Neural progenitor cell (in vitro differentiated cells): ENCODE measurements at places on chromosomes 7 and 10.

DNA sequence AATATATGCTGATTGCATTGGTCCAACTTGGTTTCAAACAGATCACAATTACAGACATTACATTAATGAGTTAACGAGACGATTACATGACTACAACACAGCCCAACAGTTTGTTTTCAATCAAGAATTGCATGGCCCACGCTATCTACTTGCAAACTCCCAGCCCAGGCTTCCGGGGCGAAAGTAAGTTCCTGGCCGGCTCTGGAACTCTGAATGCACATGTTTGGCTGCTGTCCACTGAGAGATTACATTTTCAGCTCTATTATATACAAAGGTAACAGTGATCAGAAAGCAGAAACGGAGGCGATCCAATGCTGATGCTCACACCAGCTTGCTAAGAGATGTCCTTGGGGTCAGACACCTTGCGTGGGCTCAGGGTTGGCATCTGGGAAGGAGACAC lies 206.3 kb downstream of the FANK1 start:
- H3K27me3 ChIP-seq, result no peaks in the 10 kb centered on the region
- no peak overlapping the region for H3K4me3 ChIP-seq
- H3K36me3 ChIP-seq, result no peaks in the 10 kb centered on the region
- H3K27ac ChIP-seq, result no peak overlapping the region
- no peak for DNase-seq
- H3K4me1 ChIP-seq, result no peaks in the 10 kb centered on the region

- no peaks in the 10 kb centered on the region for H3K27me3 ChIP-seq
- DNase-seq, result no peak
- no peak overlapping the region for H3K4me3 ChIP-seq
Observed at GRCh38 chr7:82172017-82172416, 271.6 kb downstream of the CACNA2D1 start.

DNA sequence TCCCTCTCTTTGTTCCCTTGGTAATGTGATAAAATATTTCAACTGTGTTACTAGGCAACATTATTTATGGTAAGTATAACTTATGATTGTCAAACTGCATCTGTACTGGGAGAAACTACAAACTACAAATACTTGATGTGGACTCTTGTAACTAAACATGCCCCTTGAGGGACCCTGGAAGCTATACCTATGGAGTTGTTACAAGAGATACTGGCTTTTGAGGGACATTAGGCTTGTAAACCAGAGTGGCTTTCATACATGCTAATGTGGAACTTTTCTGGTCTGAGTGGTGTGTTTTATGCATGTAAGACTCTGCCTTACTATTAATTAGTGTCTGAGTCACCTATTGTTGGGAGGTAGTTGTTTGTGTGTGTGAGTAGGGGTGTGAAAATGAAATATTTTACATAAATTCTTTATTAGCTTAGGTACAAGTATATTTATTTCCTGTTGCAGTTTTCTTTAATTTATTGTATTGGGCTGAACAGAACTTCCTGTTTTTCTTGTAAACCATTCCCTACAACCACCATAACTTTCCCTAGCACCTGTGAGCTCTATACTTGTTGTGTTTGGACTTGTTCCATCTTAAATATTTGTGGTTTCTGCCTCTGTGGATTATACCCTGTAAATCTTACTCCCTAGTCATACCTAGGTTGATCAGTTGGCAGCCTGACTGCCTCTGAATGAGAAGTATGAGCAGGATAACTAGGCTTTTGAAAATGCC lies 49.8 kb downstream of the STK31 start:
- no peak for DNase-seq
- no peak overlapping the region for H3K4me3 ChIP-seq
- no peaks in the 10 kb centered on the region for H3K4me1 ChIP-seq
- H3K36me3 ChIP-seq, result no peaks in the 10 kb centered on the region

DNA sequence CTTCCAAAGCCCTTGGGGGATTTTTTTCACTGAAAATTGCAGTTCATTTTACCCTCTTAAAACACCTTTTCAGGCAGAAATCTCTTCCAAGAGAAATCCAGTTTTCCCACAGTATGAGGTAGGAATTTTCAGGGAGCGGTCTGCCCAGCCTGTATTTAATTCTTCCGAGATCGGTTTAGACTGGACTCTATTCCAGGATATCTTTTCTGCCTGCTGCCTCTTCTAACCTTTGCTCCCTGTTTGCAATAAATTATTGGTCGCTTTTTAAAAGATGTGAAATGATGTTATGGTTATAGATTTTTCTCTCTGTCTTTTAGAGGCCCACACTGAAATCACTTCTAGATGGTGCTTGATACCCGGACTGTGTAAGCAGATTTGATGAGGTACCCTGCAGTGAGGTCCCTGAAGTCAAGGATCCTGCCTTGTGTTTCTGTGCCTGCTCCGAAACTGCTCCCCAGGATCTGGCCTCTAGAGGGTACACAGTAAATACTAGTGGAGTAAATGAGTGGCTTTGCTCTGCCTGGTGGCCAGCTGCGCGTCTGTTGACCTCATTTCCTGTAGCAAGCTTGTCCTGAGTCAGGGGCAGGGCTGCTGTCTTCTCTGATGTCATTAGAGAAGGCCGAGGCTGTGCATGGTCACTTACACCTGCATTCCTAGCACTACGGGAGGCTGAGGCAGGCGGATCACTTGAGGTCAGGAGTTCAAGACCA lies 191.6 kb downstream of the FANK1 start:
- H3K36me3 ChIP-seq, result no peaks in the 10 kb centered on the region
- H3K27ac ChIP-seq, result no peak overlapping the region
- H3K4me3 ChIP-seq, result no peak overlapping the region
- no peaks in the 10 kb centered on the region for H3K27me3 ChIP-seq

- DNase-seq, result peak; percentile 85
- H3K36me3 ChIP-seq, result no peaks in the 10 kb centered on the region
- no peaks in the 10 kb centered on the region for H3K27me3 ChIP-seq
- H3K27ac ChIP-seq, result peak overlapping the region; percentile 89
- H3K4me3 ChIP-seq, result peak overlapping the region; percentile 33
Observed at GRCh38 chr10:71657604-71658466, 61.7 kb downstream of the C10orf105 start.

DNA sequence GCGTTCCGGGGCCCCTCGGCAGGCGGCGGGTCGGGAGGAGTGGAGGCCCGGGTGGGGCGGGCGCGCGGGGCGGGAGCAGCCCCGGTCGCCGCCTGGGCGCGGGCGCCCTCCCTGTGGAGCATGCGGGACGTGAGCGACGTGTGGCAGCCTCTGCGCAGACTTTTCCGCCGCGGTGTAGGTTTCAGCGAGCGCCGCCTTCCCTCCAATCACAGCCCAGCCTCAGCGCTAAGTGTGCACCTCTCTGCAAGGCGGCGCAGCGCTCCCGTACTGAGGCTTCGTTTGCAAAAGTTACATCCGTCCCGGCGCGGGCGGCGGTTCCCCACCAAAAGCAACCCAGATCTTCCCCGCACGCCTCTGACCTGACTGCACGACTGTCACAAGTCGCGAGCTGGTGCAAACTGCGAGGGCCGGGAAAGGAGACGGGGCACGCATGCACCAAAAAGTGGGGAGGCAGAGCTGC lies 1.2 kb upstream of the PFKFB3 start:
- peaks cover 23% of the 10 kb centered on the region for H3K4me1 ChIP-seq
- H3K27me3 ChIP-seq, result peaks cover 56% of the 10 kb centered on the region
- H3K36me3 ChIP-seq, result no peaks in the 10 kb centered on the region
- DNase-seq, result peak; percentile 88

- DNase-seq, result no peak
- peaks cover 30% of the 10 kb centered on the region for H3K4me1 ChIP-seq
- no peak overlapping the region for H3K4me3 ChIP-seq
Observed at GRCh38 chr10:49400365-49400764, 4.5 kb upstream of the DRGX start.

GRCh38 chr7:75817116-75817515 lies 3.5 kb upstream of the CCL24 start:
- no peaks in the 10 kb centered on the region for H3K4me1 ChIP-seq
- H3K27ac ChIP-seq, result no peak overlapping the region
- no peak overlapping the region for H3K4me3 ChIP-seq
- no peaks in the 10 kb centered on the region for H3K27me3 ChIP-seq
- no peak for DNase-seq

DNA sequence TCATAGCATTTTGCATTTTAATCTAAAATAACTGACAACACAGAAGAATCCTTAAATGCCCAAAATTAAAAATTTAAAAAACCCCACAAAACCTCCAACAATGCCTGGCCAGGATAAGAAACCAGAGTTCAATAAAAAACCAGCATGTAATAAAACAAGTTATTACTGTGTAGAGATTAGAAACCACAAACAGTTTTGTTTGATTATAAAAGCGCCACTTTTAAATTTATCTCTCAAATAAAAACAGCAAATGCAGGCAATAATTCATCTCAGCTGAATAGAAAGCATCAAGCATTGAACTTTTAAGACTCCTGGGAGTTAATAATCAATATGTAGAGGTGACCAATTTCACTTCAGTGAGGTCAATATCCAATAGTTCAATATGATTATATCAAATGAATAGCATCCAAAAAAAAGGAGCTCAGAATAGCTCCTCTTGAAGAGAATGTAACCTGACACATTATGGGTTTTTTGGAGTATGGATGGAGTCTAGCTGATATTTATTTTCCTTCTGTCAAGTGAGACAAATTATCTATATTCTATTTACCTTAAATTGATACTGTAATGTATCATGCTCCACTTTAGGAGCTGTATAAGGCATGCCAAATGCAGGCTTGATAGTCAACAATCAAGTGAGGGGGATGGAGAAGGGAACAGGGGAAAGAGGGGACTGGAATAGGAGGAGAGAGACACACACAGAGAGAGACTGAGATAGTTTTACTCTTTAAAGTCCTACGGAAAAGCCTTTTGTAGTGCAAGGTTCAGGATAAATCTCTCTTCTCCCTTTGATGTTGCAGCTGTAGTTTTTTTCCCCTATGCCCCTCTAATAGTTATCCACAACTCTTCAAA lies 130.9 kb downstream of the RSU1 start:
- H3K27me3 ChIP-seq, result no peaks in the 10 kb centered on the region
- H3K36me3 ChIP-seq, result no peaks in the 10 kb centered on the region
- no peak overlapping the region for H3K4me3 ChIP-seq
- H3K4me1 ChIP-seq, result no peaks in the 10 kb centered on the region
